CD4-positive, CD25-positive, alpha-beta regulatory T cell (primary cell): ENCODE measurements at places on chromosomes 6 and 20.

DNA sequence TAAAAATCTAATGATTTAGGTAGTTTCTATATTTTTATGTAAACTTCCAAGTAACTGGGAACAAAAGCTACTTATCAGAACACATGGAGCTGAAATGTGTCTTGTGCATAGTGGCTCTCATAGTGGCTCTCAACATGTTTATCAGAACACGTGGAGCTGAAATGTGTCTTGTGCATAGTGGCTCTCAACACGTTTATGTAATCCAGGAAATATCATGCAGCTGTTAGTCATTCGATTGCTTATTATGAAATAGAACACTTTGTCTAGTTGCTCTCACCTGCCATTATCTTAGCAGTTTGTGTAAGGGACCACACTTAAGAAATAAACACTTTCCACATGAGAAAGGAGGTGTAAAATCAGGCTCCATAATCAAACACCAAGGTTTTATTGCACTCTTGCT lies 119.2 kb upstream of the ASCC3 start:
- DNase-seq: no peak

DNA sequence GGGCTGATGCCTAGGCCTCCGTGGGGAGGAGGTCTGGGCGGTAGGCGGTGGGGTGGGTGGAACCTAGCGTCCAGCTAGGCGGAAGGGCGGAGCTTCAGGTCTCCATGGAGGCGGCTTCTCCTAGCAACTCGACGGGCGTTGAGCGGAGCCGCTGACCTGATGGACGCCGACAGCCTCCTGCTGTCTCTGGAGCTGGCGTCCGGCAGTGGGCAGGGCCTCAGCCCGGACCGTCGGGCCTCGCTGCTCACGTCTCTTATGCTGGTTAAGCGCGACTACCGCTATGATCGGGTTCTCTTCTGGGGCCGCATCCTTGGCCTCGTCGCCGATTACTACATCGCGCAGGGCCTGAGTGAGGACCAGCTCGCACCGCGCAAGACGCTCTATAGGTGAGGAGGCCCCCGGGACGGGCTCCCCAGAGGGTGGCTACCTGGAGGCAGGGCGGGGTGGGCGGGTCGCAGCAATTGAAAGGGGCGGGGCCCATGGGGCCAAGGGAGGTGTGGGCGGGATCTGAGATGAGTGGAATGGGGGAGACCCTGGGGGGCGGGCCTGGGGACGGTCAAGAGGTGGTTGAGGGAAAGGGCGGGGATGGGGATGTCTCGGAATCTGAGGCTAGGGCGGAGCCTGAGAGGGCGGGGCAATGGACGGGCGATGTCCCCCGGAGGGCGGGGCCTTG lies at the start of gene RSPH9:
Gene RSPH9 (plus strand): TSS at position 97 of the 673 bp plus-strand sequence. CDS start 63 bp downstream, at position 160.
- peak; percentile 71 for DNase-seq

GRCh38 chr6:41426438-41426851 lies 91.0 kb downstream of the NCR2 start:
- DNase-seq: peak; percentile 41

GRCh38 chr6:1619098-1619672 lies 9.5 kb downstream of the FOXC1 start:
- no peak for DNase-seq

GRCh38 chr20:60062431-60063047 lies 104.3 kb downstream of the CDH26 start:
- no peak for DNase-seq
